ENCODE measurements at places on chromosomes 13 and 19.

DNA sequence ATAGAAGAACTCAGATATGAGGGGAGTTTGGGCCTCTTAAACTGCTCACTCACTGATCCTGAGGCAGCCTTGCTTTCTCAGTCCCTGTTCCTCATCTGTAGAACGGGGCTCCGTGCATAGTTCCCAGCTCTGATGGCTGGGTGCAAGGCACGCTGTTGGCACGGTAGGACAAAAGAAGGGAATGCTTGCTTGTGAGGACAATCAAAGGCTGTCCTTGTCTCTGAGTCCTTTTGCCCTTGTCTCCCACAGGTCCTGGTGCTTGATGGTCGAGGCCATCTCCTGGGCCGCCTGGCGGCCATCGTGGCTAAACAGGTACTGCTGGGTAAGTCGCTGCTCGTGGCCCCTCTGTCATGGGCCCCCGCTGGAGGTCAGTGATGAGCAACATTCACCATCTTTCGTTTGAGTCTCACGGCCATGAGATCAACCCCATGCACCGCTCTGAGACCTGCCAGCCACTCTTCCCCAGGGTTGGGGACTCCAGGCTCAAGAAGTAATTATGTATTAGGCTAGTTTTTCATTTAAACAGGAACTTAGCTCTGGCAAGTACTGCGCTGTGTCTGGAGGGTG lies 2.3 kb downstream of the RPL13A start:
- DNase-seq = no peak

DNA sequence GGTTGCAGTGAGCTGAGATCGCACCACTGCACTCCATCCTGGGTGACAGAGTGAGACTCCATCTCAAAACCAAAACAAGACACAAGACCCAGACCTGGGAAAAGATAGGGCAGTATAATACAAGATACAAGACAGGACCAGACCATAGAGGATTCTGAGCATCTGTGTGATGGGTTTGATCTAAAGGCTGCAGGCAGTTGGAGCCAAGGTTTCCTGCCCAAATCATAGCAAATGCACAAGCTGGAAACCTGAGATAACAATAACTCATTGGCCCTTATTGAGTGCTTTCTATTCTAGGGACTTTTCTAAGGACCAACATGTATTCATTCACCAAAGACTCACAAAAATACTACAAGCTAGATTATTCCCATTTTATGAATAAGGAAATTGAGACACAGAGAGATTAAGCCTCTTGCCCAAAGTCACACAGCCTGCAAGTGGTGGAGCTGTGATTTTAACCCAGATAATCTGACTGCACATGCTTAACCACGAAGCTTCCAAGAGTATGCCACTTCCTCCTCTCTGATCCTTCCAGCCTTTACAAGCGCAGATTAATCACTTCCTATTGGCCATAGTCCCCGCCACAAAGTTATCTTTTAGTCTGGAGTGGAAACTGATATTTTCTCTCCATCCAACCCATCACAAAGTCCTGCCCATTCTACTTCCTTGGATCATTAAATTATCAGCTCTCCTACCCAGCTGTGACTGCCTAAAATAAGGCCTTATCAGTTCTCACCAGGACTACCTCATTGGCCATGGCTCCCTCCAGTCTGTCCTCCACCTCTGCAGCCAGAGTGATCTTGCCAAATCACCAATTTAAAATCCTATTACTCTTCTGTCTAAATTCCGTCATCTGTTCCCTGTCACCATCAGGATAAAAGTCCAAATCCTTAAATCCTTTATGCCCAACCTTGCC lies 147.2 kb downstream of the FLT1 start:
- peak; percentile 69 for DNase-seq

DNA sequence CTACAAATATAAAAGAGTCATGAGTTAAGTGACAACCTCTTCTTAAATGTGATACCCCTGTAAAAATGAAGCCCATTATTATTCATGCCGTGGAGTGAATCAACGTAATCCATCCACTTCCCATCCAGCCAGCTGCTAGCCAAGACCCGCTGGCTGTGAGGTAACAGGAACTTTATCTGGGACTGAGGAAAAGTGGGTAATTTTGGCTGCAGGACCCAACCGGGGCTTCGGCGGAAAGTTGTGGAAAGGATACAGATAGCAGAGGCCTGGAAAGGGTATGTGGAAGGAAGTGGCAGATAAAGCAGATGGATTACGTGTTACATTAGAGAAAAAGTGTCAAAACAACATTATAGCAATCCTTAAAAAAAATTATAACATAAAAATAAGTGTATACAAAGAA lies 48.3 kb downstream of the SLC7A1 start:
- peak; percentile 44 for DNase-seq

GRCh38 chr19:55005684-55006488 lies 32.2 kb downstream of the GP6 start:
- DNase-seq = peak; percentile 94

DNA sequence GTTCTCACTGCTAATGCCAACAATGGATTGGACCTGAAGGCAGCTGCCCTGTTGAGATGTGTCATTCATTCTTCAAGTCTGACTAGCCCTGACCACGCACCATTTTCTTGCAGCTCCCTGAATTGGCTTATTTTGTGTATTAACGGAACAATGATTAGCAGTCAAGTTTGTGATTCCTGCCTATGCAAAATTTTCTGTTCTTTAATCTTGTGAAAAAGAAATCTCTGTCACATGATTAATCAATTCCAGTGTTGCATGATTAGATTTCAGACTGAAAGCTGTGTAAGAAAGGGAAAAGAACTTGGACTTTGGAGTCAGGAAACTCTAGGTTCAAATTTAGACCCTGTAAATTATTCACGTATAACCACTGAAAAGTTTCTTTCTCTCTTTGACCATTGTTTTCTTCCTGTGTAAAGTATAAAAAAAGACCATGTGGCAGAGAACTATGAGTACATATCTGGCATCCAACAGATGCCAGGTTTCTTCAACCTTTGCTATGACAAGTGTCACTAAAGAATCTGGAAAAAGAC lies 64.5 kb upstream of the SLC10A2 start:
- no peak for DNase-seq

DNA sequence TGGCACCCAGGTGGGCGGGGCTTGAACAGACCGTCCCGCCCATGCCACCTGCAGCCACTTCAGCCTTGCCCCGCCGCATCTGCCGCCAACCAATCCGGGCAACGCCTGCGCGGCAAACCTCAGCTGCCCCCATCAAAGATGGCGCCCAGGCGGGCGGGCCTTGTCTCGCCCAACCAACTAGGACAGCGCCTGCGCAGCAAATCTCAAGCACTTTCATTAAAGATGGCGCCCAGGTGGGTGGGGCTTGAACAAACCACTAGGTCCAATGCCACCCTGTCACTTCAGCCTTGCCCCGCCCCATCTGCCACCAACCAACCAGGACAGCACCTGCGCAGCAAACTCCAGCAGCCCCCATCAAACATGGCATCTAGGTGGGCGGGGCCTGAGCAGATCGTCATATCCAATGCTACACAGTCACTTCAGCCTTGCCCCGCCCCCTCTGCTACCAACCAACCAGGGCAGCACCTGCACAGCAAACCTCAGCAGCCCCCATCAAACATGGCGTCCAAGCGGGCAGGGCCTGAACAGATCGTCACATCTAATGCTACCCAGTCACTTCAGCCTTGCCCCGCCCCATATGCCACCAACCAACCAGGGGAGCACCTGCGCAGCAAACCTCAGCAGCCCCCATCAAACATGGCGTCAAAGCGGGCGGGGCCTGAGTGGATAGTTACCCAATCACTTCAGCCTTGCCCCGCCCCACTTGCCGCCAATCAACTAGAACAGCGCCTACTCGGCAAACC lies 1.4 kb downstream of the PEG3 start:
- DNase-seq = peak; percentile 99

DNA sequence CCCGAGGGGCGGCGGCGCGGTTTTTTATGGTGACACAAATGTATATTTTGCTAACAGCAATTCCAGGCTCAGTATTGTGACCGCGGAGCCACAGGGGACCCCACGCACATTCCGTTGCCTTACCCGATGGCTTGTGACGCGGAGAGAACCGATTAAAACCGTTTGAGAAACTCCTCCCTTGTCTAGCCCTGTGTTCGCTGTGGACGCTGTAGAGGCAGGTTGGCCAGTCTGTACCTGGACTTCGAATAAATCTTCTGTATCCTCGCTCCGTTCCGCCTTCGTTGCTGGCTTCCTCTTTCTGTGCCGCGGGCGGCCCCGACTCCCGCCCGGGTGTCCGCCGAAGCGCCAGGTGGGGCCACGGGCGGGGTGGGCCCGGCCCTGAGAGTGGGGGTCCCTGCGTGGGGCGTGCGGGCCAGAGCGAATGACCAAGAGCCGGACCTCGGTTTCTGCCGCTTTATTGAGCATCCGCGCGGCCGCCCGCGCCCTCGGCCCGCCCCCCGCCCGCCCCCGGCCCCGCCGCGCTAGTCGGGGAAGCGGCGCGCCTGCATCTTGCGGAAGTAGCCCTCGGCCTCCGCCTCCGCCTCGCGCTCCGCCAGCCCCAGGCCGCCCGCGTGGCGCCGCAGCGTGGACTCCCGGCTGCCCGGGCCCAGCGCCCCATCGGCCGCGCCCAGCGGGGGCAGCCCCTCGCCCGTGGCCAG lies 9.6 kb downstream of the PLPPR3 start:
- DNase-seq = no peak

DNA sequence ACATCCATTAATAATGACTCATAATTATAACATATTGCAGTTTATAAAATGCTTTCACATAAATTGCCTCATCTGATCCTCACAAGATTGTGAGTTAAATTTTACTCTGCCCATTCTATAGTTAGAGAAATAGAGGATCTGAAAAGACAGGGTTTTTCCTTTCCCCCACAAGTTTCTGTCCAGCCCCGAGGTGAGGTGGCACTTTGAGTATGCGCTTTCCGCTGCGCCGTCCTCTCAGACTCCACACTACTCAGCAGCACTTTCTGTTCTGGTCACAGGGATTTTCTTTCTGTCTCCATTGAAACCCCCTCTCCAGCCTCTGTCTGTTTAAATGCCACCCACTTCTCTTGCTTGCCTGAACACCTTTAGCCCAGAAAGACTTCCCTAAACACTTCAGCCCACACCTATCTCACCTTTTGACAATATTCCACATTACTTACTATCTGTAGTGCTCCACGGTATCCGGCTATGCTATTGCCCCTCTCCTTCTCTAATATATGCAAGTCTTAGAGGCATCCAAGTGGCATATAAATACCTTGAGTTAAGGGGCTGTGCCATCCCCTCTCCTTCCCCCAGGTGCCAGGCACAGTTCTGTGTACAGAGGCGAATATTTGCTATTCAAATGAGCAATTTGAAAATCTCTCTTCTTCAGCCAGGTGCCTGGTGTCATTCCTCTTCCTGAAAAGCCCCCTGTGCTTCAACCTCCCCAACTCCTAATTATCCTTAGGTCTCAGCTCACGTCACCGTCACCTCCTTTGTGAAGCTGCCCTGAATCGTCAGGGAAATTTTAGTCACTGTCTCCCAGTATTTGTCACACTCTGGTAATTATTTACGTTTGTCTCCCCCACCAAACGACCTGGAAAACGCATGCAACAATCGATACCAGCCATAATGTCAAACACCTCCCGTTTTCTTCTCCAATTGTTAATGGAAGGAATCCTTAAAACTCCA lies 268.7 kb downstream of the NHLRC3 start:
- no peak for DNase-seq

- DNase-seq = no peak
Measured at GRCh38 chr13:35016362-35017112, 74.5 kb downstream of the NBEA start.

DNA sequence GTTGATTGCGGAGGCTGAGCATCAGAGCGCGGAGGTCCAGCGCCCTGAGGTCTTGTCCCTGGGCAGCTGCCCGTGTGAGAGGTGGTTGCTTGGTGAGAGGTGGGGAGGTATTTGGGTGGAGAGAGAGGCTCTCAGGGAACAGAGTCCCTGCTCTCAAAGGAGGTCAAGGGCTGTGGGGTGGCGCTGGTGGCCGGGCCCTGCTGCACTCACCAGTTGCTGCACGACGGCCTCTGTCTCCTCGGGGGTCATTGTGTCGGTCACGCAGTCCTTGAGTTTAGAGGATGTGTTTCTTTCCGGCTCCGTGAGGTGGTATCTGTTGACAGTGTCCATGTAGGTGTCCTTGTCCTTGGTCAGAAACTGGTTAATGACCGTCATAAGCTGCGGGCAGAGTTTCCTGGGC lies 95.5 kb downstream of the WTIP start:
- DNase-seq = no peak

- DNase-seq = peak; percentile 32
Measured at GRCh38 chr13:94464771-94465170, 14.7 kb downstream of the DCT start.

DNA sequence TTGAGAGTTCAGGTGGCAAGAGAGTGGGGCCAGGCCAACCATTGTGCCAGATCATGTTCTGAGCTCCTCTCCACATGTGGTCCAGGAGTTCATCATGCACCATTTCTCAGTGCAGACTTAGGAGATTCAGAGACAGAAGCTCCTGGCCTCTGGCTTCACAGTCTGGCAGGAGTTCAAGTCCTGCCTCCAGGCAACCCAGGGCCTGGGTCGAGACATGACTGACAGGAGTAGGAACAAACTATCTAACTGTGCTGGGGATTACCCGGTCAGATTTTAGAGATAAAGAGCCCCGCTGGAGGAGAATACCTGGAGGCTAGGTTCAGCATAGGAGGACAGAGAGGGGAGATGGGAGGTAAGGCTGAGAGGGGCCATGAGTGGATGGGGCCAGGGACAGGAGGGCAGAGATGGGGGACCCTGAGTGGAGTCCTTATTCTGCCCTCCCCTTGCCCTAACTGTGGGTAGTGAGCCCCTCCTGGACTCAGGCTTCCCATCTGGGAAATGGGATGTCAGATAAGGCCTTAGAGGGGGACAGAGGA lies 906 bp upstream of the CYP4F11 start:
- no peak for DNase-seq

DNA sequence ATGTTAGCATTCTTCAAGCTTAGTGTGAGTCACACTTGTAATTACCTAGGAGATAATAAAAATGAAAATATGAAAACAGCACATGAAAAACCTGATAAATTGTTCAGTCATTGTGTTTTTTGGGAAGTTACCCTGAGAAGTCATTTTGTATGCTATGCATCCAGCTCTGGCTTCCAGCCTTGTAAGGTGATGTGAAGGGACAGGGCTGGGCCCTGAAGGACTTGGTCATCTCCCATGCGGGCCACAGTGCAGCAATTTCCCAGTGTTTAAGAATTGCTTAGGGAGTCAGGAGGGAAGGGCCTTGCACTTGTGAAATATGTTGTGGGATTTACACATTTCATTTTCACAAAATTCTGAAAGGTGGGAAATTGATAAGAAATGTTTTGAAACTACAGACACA lies 41.3 kb downstream of the ARHGEF7 start:
- DNase-seq = no peak

DNA sequence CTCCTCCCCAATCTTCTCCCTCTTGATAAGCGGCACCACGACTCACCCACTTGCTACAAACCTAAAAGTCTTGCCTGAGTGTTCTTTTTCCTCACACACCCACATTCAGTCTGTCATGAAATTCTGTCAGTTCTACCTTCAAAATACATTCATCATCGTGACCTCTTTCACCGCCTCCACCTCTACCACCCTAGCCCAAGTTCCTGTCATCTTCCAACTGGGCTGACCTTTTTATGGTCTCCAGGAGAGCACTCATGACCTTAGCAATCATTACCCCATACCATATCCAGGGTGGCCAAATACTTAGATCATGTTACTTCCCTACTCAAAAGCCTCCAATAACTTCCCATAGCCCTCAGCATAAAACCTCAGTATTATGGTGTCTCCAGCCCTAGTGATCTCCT lies 110.4 kb upstream of the TSC22D1 start:
- DNase-seq = no peak

All from mesendoderm (in vitro differentiated cells).